ENCODE measurements at places on chromosomes 2 and 18. TPM values are rescaled to one million over a fixed set of nuclear protein-coding genes. Genes with fewer than 3 reads are reported as not detected.

NEB gene
- 0.21 TPM for total RNA-seq

SEPTIN10 gene
- total RNA-seq = 45.1 TPM

POTEJ gene
- not detected for total RNA-seq

MTCL1 gene
- total RNA-seq = 63.1 TPM

CRYBA2 gene
- not detected for total RNA-seq
